ENCODE measurements at places on chromosomes 1 and 21.

- DNase-seq: no peak
Measured at GRCh38 chr1:69871412-69871811, 303.7 kb downstream of the LRRC7 start.

DNA sequence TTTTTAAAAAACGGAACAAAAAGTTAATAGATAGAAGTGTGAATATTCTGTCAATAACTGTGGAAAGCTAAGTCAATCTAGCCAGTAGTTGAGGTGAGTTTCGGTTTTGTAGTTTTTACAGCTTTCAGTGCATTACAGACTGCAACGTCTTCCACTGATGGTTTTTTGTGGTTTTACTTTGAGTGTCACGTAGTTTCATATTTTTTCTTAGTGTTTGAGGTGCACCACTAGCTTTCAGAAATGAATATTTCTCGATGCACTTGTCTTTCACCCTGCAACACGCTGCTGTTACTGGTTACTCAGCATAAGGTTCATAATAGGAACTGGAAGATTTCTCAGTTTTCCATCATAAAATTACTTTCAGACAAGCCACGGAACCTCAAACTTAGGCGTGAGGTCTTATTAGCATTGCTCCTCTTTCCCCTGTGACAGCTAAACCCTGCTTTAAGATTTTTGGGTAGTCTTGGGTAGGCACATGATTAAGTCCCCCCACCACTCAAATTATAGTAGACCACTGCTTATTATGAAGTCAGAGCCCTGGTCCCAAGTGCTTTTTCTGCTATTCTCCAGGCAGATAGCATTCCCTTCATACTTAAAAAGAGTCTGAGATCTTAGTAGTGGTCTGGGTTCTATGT, 1412.7 kb downstream of the KCNT2 start:
- no peak for DNase-seq

DNA sequence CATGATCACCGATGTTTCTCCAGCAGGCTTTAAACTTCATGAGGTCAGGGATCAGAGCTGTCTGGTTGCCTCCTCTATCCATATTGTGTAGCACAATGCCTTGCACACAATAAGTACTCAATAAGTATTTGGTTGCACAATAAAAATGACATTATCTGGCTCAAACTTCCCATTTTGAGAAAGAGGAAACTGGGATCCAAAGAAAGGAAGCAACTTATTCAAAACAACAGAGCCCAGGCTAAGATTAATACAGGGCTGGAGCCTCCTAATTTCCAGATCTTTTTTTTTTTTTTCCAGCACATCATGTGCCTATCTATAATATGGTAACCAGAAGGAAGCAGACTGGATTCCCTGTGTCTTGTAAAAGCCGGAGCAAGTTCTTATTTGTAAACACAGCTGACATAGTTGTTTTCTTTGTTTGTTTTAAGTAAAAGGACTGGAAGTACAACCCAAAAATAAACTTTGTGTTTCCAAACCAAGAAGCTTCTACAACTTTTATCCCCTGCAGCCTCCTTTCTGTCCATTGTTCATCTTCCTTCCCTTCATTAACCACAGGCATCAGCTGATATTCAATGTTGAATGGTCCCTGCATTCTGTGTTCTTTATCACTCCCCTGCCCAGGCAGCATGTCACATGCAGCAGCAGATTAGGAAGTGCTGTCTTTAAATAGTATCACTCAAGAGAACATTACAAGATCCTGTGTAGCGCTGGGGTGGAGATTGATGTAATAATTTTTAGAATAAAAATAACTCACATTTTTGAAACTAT, 71.2 kb upstream of the HOOK1 start:
- DNase-seq: no peak

- no peak for DNase-seq
Measured at GRCh38 chr1:19036041-19036812, 79.8 kb upstream of the IFFO2 start.

GRCh38 chr21:24428591-24429199, 1178.6 kb downstream of the MRPL39 start:
- no peak for DNase-seq

GRCh38 chr1:209861242-209861641, 33.5 kb downstream of the UTP25 start:
- no peak for DNase-seq

DNA sequence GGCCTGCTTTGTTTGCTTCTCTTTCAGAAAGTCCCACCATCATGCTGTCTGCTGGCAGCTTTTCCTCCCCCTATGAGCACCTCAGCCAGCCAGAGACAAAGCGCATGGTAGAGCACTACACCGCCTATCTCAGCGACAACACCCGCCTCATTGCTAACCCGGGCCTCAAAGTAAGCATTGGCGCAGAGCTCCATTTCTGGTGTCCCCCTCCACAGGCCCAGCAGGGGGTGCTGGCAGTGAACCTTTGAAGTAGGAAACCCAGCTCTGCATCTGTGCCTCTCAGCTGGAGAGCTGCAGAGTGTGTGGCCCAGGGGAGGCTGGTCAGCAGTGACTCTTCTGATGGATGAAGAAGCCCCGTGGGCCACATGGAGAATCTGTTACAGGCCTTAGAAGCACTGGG, 81.2 kb upstream of the RAVER2 start:
- DNase-seq: no peak

DNA sequence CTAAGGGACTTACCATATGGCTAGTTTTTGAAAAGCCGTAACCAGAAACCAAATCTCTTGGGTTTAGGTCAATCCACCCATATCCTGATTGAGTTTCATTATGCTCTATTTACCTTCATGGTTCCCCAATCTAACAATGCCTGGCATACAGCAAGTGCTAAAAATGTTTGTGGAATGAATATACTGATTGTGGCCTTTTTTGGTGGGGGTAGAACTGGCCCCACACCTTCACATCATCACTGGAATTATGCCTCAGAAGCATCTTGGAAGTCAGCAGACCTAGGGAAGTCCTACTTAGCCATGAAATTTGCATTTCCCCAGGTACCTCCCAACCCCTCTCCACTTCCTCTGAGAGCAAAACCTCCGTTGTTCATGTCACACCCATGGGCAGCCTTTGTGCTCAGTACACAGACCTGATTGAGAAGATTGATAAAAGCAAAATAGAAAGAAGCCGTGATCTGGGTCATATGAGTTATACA, 17.8 kb upstream of the SLAMF1 start:
- no peak for DNase-seq

- DNase-seq: no peak
Measured at GRCh38 chr1:151535326-151536271, 4.5 kb upstream of the TUFT1 start.

GRCh38 chr1:82567348-82567747, 766.6 kb downstream of the ADGRL2 start:
- DNase-seq: no peak

- DNase-seq: no peak
Measured at GRCh38 chr1:6249739-6250689, 6.0 kb downstream of the HES3 start.

DNA sequence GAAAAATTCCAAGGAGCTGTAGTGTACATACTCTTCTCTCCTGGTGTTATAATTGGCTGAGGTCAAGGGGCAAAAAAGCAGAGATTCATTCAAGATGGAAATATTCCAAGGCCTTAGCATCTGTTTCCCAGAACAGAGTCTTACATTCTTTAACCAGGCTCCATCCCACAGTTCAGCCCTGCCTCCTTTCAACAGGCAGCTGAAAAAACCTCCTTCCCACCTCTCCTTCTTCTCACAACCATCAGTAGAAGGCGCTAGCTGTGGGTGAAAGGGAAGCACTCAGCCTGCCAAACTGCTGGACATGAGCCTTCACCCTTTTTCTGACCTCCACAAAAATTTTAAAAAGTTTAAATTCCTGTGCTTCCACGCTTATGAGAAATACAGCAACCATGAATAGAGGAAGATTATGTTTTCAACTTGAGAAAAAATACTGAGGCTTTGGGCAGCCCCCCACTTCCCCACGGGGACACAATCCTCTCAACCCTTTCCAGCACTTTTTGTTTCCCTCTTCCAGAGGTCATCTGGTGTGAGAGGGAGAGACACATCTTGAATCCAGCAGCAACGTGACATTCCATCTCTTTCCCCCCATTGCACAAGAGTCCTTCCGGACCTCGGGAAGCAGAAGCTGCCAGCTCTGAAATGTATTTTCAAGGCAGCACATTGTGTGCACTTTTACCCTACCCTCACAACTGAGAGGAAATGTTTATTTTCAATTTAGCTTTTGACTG, 43.2 kb upstream of the FMO2 start:
- DNase-seq: no peak

- DNase-seq: no peak
Measured at GRCh38 chr1:17112496-17113236, 6.6 kb downstream of the PADI2 start.

DNA sequence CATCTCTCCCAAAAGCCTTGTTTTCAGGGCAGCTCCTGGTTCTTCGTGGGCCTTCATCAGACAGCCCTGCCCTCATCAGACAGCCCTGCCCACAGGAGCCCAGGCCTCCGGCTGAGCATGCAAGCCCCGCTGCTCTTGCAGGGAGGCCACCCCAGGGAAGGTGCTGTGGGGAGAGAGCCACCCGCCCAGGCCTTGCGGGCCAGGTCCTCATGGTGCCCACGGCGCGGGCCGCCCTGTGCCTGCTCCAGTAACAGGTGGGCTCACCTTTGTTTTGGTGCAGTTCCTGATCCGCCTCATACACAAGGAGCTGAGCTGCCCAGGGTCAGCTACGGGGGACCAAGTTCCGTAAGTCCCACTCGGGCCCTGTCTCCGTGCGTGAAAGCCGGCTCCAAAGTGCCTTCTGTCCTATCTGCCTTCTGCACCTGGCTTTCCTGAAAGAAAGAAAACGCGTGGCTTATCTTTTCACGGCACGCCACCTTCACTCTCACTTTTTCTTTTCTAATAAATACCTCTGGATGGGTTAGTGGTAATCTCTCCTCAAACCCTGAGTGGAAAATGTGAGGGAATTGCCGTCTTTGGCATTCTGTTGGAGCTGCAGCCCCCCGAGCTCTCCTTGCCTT, 65.9 kb downstream of the SLC37A1 start:
- no peak for DNase-seq

GRCh38 chr1:29398431-29398830, 162.1 kb downstream of the PTPRU start:
- no peak for DNase-seq

DNA sequence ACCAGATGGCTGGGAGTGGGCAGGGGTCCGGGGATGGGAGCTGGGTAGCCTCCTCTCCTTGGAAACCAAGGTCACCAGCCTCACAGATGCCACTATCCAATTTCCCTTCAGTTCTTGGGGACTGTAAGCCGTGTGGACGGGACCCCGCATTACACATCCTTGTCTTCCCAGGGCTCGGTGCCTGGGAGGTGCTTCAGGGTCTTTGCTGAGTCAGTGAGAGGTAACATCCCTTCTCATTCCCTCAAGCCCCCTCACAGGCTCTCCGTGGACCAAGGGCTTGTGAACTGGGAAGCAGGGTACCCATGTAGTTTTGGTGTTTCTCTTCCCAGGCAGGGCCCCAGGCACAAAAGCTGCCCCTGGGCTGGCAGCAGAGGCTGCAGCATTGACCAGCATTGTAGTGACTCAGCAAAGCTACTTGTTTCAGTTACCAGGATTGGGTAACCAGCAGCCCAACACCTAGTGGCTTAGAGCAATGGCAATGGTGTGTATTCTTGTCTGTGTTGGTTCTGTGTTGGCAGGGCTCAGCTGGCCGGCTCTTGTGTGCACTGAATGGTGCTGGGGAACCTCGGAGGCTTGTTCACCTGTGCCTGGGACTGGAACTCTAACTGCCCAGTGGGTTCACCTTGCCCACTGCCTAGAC, 24.6 kb upstream of the PCBP3 start:
- DNase-seq: no peak

- DNase-seq: no peak
Measured at GRCh38 chr1:237111807-237112206, 69.8 kb downstream of the RYR2 start.

DNA sequence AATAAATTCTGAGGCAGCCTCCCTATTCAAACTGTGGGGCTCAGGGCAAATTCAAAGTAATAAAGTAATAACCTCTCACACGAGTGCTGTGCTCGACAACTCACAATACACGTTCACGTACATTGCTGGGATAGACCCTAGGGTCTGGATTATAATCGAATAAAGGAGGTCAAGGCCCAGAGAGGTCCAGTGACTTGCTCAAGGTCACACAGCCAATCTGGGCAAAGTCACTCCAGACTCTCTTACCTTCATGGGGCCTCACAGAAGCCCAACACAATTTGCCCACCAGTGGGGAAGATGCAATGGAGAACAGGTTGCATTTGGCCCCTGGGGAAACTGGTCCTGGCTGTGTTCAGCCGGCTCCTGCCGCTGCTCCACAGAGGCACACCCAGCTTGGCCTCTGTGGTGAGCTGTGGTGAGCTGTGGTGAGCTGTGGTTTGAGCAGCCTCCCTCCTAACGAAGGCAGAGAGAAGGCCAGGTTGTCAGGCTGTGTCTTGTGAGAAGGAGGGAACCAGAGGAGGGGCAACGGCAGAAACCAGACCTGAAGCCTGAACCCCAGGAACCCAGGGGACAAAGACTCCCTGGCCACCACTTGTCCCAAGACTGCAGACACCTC, 35.1 kb downstream of the NUAK2 start:
- no peak for DNase-seq

GRCh38 chr1:10646347-10646861, 150.0 kb downstream of the CASZ1 start:
- DNase-seq: no peak

DNA sequence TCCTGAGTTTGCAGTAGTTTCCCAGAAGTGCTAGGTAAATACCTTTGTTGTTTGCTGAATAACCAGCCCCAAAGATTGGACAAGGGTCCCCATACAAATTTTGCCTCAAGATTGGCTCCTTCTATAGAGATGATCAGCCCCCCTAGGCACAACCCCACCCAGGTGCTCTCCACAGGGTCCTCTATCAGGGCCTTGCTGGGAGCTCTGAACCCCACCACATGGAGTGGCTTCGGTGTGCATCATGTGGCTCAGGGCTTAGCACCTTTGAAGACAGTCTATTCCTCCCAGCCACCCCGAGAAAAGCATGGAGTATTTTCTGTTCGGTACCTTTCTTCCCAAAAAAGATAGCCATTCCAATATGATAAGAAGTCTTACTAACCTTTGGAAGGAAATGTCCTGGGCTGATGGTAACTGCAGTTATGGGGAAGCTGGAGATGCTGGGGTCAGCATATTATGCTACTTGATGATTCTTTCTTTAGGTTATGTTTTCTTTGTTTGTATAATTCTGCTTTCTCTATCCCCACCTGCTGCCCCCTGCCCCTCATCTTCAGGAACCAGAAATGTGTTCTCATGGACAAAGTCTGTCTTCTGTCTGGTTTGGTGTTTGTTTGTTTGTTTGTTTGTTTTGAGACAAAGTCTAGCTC, 5.0 kb upstream of the TSPAN1 start:
- no peak for DNase-seq

DNA sequence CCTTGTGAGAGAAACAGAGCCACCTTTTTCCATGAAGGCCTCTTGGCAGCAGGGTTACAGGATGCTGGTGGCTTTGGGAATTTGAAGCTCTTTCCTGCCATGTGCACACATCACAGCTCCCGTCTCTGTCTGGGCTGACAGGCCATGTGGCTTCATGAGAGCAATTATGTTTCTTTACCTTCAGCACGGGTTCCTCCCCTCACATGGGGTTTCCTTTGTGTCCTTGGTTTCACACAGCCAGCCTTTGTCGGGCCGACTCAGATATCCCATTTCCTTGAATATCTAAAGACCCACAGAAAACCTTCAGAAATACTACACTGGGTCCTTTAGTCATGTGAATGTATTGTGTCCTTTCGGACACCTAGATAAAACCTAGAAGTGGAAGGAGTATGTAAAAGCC, 7.1 kb downstream of the CLIC6 start:
- DNase-seq: no peak

Measured in stimulated activated CD8-positive, alpha-beta memory T cell treated with anti-CD3 and anti-CD28 coated beads, Interleukin-15, amount 100 ng/mL, for 4 hours (primary cell).